ENCODE measurements at places on chromosomes 12 and 14.

DNA sequence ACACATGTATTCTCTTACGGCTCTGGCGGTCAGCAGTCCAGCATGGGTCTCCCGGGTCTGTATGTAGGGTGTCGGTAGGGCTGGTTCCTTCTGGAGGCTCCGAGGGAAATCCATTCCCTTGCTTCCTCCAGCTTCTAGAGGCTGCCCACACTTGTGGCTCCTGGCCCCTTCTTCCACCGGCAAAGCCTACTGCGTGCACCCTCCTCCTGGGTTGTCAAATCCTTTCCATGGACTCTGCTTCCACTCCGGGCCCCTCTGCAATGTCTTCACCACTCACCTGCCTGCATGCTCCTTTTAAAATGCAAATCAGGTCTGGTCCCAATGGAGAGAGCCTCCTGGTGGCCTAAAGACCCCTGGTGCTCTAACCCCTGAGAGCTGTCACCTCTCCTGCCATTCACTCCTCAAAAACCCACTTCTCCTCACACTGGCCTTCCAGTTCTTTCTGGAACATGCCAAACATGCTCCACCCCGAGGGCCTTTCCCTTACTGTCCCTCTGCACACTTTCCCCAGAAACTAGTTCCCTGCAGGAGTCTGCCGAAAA lies 108.5 kb downstream of the DICER1 start:
- DNase-seq: no peak

DNA sequence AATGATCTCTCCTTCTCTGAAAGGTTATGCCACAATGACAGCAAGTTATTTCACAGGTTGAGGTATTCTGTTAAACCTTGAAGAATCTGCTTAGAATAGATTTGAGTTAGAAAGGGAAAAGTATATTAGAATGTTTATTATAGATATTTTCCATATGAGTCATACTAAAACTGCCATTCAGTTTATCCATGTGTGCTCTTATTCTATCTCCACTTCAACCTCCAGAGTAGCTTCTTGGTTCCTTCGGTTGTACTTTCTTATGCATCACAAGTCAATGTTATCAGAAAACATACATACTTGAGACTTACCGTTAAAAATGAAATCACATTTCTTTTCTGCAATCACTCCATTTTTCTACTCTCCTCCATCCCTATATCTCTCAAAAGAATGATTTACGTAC lies 197.7 kb downstream of the BCAT1 start:
- no peak for DNase-seq

DNA sequence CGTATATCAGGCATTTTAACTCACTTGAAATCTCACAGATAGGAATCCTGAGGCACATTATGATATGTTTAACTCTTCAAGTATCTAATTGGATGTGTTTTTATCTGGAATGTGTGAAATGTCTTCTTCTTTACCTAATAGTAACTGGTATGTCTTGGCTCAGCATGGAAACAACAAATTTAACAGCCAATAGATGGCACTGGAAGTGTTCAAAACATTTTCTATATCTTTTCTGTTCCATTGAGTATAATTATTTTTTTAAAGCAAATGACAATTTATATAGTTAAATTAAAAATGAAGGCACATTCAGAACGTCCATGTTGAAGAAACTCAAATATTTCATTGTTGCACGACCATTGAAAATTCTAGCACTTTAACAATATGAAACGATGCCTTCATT lies 164.6 kb upstream of the SLC16A7 start:
- no peak for DNase-seq

DNA sequence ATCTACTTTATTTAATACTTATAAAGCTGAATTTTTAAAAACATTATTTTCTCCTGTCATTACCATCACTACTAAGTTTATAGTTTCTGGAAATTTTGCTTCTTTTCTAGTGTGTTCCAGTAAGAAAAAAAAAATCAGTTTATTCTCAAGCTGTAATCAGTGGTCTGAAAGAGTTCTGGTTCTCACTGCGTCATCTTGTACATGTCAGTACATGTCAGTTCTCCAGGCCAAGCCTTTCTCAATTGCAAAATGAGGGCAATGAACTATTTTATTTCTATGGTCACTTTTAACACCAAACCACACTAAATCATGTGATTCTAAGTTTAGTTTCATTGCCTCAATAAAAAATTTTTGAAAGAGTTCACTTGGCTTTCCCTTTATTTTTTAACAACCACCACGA lies 468.9 kb upstream of the LRFN5 start:
- DNase-seq: no peak

GRCh38 chr14:73834261-73834625 lies 17.4 kb upstream of the PTGR2 start:
- DNase-seq: no peak

DNA sequence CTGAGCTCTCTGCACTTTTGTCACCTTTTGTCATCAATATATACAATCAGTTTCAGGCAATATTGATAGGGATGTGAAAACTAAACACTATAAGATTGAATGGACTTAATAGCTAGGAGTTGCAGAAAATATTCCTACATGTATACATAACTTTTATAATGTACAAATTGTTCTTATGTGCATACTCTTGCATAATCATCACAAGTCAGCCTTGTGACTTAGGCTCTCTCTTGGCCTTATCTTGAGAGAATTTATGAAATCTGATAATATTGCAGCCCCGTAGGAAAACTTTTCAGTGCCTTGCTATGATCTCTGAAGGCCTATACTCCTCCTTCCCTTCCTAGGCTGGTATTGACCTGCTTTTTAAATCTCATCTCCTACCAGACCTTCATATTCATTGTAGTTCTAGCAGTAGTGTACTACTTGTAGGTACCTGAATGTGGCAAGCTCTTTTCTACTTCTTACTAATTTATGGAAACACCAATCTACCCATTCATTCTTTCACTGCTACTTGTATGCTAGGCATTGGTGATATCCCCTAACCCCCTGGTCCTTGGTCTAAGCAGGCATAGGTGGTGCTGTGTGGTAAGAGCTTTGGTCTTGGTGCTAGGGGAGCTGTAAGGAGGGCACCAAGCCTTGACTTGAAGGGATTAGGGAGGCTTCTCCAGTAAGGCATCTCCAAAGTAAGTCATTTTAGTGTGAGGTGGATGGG lies 100.0 kb downstream of the PRKCH start:
- no peak for DNase-seq

DNA sequence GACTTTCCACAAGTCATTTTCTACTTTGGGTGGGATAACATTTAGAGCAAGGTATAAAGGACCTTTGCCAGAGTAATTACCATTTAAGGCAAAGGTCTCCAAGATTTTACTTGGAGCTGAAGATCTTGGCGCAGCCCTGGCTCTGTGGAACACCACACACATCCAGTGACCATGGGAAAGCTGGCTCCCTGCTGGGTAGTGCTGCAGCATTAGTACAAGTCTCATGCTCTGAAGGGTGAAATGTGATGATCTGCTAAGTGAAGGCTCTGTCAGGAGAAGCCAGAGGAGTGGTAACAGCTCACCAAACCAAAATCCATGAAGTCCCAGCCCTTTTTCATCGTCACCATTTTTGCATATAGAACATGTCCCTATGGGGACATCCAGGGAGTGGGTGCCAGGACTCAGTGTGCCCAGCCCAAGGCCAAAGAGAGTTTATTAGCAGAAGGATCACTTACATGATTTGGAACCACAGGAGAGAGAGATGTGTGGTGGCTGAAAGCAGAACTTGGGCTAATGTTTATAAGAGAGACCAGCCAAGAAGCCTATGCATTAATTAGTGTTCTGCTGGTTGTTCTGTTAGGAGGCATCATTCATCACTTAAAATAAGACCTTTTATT lies 110.7 kb downstream of the SLC38A6 start:
- DNase-seq: no peak

DNA sequence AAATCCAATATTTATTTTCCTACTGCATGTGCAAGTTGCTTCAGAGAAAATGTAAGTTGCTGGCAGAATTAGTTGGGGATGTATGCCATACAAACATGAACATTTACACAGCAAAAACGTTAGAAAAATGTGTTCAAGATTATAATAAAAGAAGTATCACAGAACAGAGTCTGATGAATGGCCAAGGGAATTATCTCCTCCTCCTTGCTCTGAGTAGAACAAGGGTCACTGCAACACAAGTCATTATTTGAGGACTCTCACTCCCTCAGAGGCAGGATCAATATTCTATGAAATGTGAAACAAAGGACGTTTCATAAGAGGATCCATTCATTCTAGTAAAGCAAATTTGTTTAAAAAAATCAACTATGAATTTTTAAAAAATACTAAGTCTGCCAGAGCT lies 177.8 kb downstream of the PRKD1 start:
- DNase-seq: no peak

GRCh38 chr12:113372371-113372770 lies 14.0 kb downstream of the PLBD2 start:
- no peak for DNase-seq

GRCh38 chr12:109027767-109028166 lies 6.9 kb upstream of the SVOP start:
- no peak for DNase-seq

GRCh38 chr14:60645126-60645741 lies 4.0 kb downstream of the SIX1 start:
- no peak for DNase-seq

GRCh38 chr12:127685931-127686330 lies 581.0 kb upstream of the TMEM132C start:
- no peak for DNase-seq

GRCh38 chr14:94691660-94692034 lies 78.3 kb downstream of the GSC start:
- DNase-seq: no peak

- no peak for DNase-seq
These were observed 196.1 kb downstream of the SLC15A4 start for GRCh38 chr12:128627659-128628058.

Data from astrocyte (in vitro differentiated cells and primary cell).